Muscle of leg (tissue), 16 donors: ENCODE measurements at places on chromosomes 12 and 14. TPM values are rescaled to one million over a fixed set of nuclear protein-coding genes. Genes with fewer than 3 reads are reported as not detected.

- no peak for DNase-seq
Observed at GRCh38 chr12:60100160-60100559, 504.3 kb downstream of the SLC16A7 start.

The MGST1 gene
- total RNA-seq: 4.1 TPM

- DNase-seq: no peak
Observed at GRCh38 chr14:91324606-91325575, 80.4 kb upstream of the GPR68 start.

The TMX1 gene
- total RNA-seq: 20.4 TPM

- DNase-seq: no peak
Observed at GRCh38 chr12:102776041-102776440, 141.0 kb downstream of the PAH start.

GRCh38 chr12:95547522-95548055 is 3.7 kb downstream of the USP44 start:
- DNase-seq: no peak

DNA sequence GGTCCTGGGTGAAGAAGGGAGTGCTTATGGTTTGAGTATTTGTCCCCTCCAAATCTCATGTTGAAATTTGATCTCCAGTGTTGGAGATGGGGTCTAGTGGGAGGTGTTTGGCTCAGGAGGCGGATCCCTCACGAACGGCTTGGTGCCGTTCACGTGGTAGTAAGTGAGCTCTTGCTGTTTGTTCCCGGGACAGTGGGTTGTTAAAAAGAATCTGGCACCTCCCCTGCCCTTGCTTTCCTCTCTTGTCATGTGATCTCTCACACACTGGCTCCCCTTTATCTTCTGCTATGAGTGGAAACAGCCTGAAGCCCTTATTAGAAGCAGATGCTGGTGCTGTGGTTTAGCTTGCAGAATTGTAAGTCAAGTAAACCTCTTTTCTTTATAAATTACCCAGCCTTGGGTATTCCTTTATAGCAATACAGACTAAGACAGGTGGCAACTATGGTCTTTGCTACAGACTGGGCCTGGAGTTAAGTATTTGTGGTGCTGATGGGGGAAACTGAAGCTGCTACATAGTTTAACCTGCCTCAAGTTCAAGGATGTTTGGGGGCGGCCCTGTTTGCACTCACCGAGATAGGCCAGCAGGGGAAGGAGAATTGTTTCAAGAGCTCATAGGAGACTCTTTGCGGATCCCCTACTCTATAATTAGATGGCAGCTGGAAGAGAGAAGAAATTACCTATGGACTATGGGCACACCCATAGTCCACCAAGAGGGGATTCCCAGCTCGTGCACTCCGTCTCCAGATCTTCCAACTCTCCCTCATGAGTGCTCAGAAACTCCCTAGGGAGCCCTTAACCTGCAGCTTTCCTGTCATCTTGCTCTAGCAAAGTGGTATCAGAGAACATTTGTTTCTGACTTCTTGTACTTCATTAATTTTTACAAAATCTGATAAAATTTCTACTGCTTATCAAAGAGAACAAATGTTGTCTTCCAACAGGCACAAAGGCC is 164.6 kb downstream of the SLC15A5 start:
- DNase-seq: no peak

DNA sequence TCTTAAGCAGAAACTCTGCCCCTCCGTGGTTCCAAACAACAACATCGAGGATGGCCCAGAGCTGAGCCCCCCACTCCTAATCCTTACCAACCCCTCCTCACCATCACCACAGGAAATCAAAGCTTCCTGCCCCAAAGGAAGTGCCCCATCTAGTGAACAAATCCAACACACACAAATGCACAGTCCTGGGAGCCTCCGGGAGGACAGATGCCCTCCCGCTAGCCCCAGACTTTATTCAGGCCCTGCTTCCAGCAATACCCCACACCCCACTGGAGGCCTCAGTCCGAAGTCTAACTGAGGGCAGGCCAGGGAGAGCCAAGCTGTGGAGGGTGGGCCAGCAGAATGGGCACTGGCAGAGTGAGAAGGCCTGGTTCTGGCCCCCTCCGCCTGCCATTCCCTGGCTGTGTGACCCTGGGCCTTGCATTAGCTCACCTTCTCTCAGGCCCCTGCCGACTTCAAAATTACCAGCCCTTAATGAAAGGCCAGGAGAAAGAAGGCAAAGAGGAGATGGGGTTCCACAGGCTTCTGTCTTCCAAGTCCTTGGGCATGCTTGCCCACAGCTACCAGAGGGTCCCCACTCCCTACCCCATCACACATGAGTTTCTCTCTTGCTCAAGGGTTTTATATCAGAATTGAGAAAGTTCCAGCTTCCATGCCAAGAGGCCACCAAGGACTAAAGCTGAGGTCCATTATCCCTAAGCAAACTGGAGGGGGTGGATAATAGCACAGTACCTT is 2.3 kb downstream of the HDAC7 start:
- DNase-seq: no peak

- no peak for DNase-seq
Observed at GRCh38 chr12:41564816-41565215, 376.7 kb downstream of the PDZRN4 start.

DNA sequence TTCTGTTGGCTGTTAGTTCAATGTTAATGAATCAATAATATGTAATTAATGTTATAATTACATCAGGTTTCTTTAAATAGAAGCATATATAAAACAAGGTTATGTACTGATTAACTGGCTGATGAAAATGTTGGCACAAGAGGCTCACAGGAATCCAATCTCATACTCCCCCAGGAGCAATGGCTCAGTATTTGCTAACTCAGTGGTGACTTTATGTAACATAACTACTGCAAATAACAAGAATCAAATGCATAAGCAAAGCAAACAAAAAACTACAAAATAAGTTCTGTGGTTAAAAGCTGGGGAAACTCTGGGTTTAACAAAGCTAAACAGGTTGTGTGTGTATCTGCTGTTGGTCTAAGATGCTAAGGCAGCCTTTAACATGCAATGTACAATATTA is 27.7 kb upstream of the BBS10 start:
- no peak for DNase-seq

GRCh38 chr12:79233341-79233781 is 368.8 kb downstream of the SYT1 start:
- DNase-seq: no peak

The TAS2R30 gene
- 4.3 TPM for total RNA-seq

DNA sequence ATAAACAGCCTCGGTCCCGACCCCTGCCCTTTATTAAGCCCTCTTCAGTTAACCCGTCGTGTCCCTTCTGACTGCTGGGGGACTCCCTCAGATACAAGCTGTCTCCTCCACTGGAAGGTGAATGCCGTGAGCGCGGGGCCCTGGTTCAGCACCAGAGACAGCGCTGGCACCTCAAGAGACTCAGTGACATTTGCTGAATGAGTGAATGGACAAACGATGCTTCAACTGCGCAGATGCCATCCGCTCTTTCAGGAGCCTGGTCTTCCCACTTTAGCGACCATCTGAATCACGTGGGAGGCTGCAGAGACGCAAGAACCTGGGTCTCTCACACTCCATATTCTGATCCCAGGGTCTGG is 92.6 kb upstream of the SFSWAP start:
- peak; percentile 39 for DNase-seq

GRCh38 chr12:65605019-65605418 is 219.3 kb upstream of the HMGA2 start:
- peak; percentile 54 for DNase-seq

- no peak for DNase-seq
Observed at GRCh38 chr12:76591476-76591875, 31.9 kb upstream of the OSBPL8 start.

GRCh38 chr12:49462083-49462744 is 76.6 kb upstream of the KCNH3 start:
- peak; percentile 53 for DNase-seq

GRCh38 chr14:92493492-92493891 is 20.1 kb upstream of the RIN3 start:
- no peak for DNase-seq

DNA sequence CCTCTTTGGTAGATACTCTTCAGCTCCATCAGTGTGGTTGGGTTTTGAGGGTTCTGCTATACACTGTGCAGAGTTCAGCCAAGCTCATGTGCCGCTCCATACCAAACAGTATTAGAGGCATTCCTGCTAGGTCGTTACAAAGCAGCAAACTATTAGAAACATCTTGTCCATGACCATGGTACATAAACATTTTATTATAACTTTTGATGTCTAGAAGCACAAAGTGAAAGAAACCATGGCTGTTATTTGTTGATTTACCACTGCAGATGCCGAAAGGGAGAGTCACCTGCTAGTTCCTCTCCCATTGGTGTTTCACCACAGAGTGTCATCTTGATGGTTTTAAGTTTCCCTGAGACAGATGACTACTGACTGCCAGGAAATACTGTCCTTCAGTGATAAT is 242.0 kb downstream of the ADAMTS20 start:
- DNase-seq: no peak

DNA sequence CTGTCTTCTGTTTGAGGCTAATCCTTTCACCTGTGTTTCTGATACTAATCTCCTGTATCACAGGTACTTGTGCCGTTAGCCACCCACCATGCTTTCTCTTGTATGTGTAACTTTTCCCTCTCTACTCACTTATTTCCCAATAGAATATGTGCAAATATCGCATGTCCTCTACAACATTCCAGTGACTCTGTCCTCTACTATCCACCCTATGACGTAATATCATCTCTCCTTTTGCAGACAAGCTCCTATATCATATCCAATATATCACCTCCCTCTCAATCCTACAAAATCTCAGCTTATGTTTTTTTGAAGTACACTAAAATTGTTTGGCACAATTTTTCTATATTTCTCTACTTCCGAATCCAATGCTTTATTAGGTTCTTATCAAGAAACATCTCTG is 232.6 kb upstream of the LRFN5 start:
- no peak for DNase-seq
